NCI-H1930 (cell line): ENCODE measurements at places on chromosomes 16 and 17.

GRCh38 chr17:78325076-78325687 lies 34.7 kb downstream of the SOCS3 start:
- DNase-seq, result no peak

DNA sequence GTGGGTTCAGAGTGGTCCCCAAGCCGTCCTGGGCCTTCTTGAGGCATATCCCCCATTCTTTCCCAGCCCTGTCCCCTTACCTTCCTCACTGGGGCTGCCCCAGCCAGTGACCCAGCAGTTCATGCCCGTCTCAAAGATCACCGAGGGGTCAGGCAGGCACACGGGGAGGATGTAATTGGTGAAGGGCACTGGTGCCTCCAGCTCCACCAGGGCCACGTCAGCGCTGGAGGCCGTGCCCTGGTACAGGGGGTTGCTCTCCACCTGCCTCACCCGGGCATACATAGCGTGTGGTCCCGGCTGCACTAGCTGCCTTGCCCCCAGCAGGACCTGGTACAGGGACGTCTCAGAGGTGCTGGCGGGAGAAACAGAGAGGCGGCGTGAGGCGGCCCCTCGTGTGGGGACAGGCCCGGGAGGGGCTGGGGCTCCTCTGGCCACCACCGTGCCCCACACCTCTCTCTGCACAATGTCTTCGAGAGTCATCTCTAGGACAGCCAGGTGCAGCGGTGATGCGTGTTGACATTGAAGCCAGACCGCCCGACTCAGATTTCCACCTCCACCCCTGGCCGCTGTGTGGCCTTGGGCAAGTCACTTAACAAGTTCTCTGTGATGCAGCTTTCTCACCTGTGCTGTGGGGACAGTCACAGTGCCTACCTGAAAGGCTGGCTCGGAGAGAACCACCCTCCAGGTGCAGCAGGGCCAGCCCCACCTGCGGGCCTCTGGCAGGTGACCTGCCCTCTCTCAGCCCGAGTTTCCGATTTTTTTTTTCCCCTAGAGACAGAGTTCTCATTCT lies 5.8 kb downstream of the PRSS27 start:
- no peak for DNase-seq

DNA sequence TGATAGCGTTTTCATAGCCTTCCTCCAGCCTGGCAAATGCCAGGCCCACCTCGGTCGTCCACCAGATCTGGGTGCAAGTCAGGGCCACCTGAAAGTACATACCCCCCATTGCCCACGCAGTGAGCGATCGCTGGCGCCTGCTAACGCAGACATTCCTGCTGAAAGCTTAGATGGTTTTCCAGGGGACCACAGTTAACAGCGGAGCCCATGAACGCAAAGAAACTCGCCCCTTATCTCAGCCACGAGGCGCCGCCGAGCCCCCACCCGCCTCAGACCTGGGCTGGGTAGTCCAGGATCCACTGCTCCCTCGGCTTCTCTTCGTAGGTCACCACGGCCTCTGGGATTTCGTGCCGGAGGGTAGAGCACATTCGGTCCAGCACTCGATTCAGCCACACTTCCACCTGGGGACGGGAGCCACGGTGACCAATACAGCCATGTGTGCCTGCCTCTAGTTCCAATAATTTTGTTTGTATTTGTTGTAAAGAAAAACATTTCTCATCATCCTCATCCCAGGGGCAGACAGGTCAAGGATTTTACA lies 74.5 kb downstream of the DNAH17 start:
- DNase-seq, result no peak

DNA sequence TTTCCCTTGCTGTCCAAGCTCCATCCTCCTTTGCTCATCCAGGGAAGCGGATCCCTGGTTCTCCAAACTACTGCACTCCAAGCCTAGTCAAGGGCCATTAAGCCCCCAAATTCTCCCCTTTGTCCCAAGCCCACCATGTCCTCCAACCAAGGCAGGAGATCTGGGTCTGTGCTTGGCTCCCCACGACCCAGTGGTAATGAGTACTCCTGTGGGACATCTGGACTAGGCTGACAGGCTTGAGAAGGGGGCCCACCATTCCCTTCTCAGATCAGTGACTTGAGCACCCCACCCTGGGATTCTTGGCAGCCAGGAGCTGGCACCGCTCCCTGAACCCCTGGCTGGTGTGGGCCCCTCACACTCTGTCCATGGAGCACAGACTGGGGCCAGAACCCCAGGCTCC lies 17.1 kb downstream of the OSBPL7 start:
- no peak for DNase-seq

GRCh38 chr16:11200592-11200991 lies 55.4 kb downstream of the SOCS1 start:
- no peak for DNase-seq
